Endothelial cell of umbilical vein (primary cell): ENCODE measurements at places on chromosomes 1 and 21. TPM values are rescaled to one million over a fixed set of nuclear protein-coding genes. Genes with fewer than 3 reads are reported as not detected.

Gene ATP1A1
- total RNA-seq: 263 and 325 TPM in 2 replicates

Gene A3GALT2
- not detected in 2 replicates for total RNA-seq

Gene GLMN
- total RNA-seq: 13.2 and 13.7 TPM in 2 replicates

Gene TNFSF18
- total RNA-seq: 39.4 and 39.9 TPM in 2 replicates

Gene OVAAL
- not detected in 2 replicates for total RNA-seq

Gene RGSL1
- not detected in 2 replicates for total RNA-seq

Gene TACSTD2
- 14.1 and 30.7 TPM in 2 replicates for total RNA-seq

Gene OR14I1
- not detected in 2 replicates for total RNA-seq

Gene S100A9
- total RNA-seq: not detected in 2 replicates

Gene SLC45A3
- total RNA-seq: 15.6 and 16.9 TPM in 2 replicates

Gene CD247
- total RNA-seq: not detected in 2 replicates

- no peaks in the 10 kb centered on the region for H3K27me3 ChIP-seq
- no peaks in the 10 kb centered on the region for H3K36me3 ChIP-seq
- peaks cover 4% of the 10 kb centered on the region for H3K4me1 ChIP-seq
These were observed 202.7 kb downstream of the RHOU start for GRCh38 chr1:228937851-228938536.

GRCh38 chr1:58566339-58566738 lies 10.7 kb downstream of the TACSTD2 start:
- no peak for DNase-seq
- no peak overlapping the region for H3K27ac ChIP-seq
- no peaks in the 10 kb centered on the region for H3K4me1 ChIP-seq
- H3K27me3 ChIP-seq: peaks cover 8% of the 10 kb centered on the region
- H3K4me3 ChIP-seq: no peak overlapping the region

GRCh38 chr1:202194328-202194648 lies 689 bp downstream of the LGR6 start:
- H3K27me3 ChIP-seq: peaks cover 35% of the 10 kb centered on the region
- H3K4me1 ChIP-seq: no peaks in the 10 kb centered on the region
- no peaks in the 10 kb centered on the region for H3K36me3 ChIP-seq
- no peak overlapping the region for H3K4me3 ChIP-seq

DNA sequence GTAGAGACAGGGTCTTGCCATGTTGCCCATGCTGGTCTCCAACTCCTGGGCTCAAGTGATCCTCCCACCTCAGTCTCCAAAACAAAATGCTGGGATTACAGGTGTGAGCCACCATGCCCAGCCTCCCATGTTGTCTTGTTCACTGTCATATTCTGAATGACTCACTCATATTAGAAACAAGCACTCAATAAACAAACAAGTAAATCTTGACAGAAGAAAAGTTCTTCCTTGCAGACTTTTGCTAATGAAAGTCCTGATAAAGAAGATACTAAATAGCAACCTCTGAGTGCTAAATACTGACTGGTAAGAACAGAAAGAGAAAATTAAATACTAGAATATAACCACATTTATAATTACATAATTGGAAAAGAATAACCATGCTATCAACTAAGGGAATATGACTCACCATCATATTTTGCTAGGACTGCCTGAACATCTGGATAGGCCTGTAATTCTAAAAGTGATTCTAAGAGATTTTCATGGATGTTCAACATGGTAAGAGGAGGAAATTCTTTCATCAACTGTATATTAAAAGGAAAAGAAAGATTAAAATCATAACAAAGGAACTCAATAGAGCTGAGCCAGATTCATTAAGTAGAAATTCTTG lies 37.3 kb downstream of the ST7L start:
- DNase-seq: peak; percentile 14
- peaks cover 3% of the 10 kb centered on the region for H3K4me1 ChIP-seq
- H3K27me3 ChIP-seq: no peaks in the 10 kb centered on the region
- H3K4me3 ChIP-seq: no peak overlapping the region

GRCh38 chr1:1262758-1263157 lies 10.9 kb downstream of the UBE2J2 start:
- no peaks in the 10 kb centered on the region for H3K27me3 ChIP-seq
- H3K4me1 ChIP-seq: peaks cover 24% of the 10 kb centered on the region
- H3K27ac ChIP-seq: no peak overlapping the region
- H3K4me3 ChIP-seq: no peak overlapping the region
- H3K36me3 ChIP-seq: peaks cover 9% of the 10 kb centered on the region

- peak; percentile 82 for DNase-seq
- no peak overlapping the region for H3K4me3 ChIP-seq
- no peaks in the 10 kb centered on the region for H3K36me3 ChIP-seq
- peaks cover 23% of the 10 kb centered on the region for H3K4me1 ChIP-seq
- no peaks in the 10 kb centered on the region for H3K27me3 ChIP-seq
These were observed 68.9 kb downstream of the CDC7 start for GRCh38 chr1:91569411-91570119.

GRCh38 chr21:40466893-40467483 lies 380.0 kb downstream of the DSCAM start:
- no peaks in the 10 kb centered on the region for H3K4me1 ChIP-seq
- H3K27me3 ChIP-seq: no peaks in the 10 kb centered on the region
- no peak overlapping the region for H3K27ac ChIP-seq
- no peak for DNase-seq
- H3K36me3 ChIP-seq: no peaks in the 10 kb centered on the region

- H3K4me1 ChIP-seq: no peaks in the 10 kb centered on the region
- no peak overlapping the region for H3K4me3 ChIP-seq
- H3K27me3 ChIP-seq: no peaks in the 10 kb centered on the region
- no peak for DNase-seq
- no peak overlapping the region for H3K27ac ChIP-seq
These were observed 37.4 kb upstream of the ACTRT2 start for GRCh38 chr1:2983706-2984398.

DNA sequence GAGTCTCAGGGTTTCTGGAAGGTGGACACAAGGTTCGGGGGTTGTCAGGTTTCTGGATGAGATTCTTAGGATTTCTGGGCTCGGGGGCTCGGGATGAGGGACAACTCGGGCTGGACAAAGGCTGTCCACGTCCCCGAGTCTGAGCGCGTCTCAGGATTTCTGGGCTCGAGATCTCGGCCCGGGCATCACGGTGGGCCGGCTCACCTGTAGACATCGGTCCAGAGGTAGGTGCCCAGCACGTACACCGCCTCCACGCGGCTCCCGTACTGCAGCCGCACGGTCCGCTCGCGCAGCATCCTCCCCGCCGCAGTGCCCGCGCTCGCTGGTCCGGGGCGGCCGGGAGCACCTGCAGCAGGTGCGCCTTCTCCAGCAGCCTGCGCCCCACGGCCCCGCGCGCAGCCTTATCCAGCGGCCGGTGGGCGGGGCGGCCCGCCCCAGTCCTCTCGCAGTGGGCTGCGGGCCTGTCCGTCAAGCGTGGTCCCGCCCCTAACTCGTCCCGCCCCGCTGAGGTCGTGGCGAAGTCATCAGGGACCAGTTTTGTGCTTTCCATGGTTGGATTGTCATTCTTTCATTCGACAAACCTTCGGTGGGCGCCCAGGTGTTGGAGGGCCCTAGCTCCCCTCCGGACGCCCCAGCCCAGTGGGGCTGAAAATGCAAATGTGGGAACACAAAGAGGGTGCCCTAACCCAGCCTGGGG lies at the start of gene PADI2:
Gene PADI2, minus strand, starts transcription at position 376 of the 697 bp plus-strand sequence. Its CDS starts 80 bp downstream, at position 296.
- H3K27me3 ChIP-seq: peaks cover 22% of the 10 kb centered on the region
- peak; percentile 46 for DNase-seq
- H3K27ac ChIP-seq: no peak within 1 kb of the TSS

GRCh38 chr1:166253076-166253779 lies 86.4 kb upstream of the FAM78B start:
- no peak overlapping the region for H3K27ac ChIP-seq
- no peaks in the 10 kb centered on the region for H3K36me3 ChIP-seq
- no peaks in the 10 kb centered on the region for H3K27me3 ChIP-seq
- no peaks in the 10 kb centered on the region for H3K4me1 ChIP-seq
- H3K4me3 ChIP-seq: no peak overlapping the region
- no peak for DNase-seq

DNA sequence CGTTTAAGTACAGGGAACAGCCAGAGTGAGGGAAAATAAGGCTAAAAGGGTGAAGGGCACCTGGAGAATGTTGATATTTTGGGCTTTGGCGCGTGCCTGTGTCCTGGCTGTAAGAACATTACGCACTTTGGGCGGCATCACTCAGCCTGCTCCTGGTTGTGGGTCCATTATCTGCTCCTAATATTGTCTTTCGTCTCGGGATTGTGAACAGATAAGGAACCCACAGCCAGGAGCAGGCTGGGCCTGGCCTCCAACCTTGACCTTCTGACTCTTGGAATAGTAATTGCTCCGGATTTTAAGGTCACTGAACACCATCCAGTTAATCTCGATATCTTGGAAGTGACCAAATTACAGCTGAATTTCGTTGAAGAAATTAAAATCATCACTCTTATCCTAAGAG lies 61.9 kb downstream of the TCP10L start:
- peak overlapping the region; percentile 100 for H3K27ac ChIP-seq
- no peaks in the 10 kb centered on the region for H3K36me3 ChIP-seq
- H3K4me1 ChIP-seq: peaks cover 59% of the 10 kb centered on the region
- DNase-seq: peak; percentile 48
- H3K27me3 ChIP-seq: no peaks in the 10 kb centered on the region

- no peaks in the 10 kb centered on the region for H3K27me3 ChIP-seq
- peaks cover 35% of the 10 kb centered on the region for H3K4me1 ChIP-seq
- H3K27ac ChIP-seq: peak overlapping the region; percentile 89
- peak; percentile 43 for DNase-seq
- H3K36me3 ChIP-seq: peaks cover 3% of the 10 kb centered on the region
These were observed 494 bp downstream of the APH1A start for GRCh38 chr1:150268340-150268704.

GRCh38 chr1:152519851-152520250 lies 5.6 kb downstream of the CRCT1 start:
- peaks cover 4% of the 10 kb centered on the region for H3K4me1 ChIP-seq
- DNase-seq: no peak
- H3K27ac ChIP-seq: no peak overlapping the region
- H3K4me3 ChIP-seq: no peak overlapping the region

GRCh38 chr1:7388141-7388487 lies 383.0 kb upstream of the VAMP3 start:
- no peaks in the 10 kb centered on the region for H3K27me3 ChIP-seq
- no peaks in the 10 kb centered on the region for H3K36me3 ChIP-seq
- H3K4me3 ChIP-seq: no peak overlapping the region
- no peak for DNase-seq
- H3K4me1 ChIP-seq: peaks cover 14% of the 10 kb centered on the region

GRCh38 chr1:1069056-1069710 lies 4.9 kb downstream of the RNF223 start:
- H3K27me3 ChIP-seq: no peaks in the 10 kb centered on the region
- no peaks in the 10 kb centered on the region for H3K4me1 ChIP-seq
- H3K36me3 ChIP-seq: no peaks in the 10 kb centered on the region

DNA sequence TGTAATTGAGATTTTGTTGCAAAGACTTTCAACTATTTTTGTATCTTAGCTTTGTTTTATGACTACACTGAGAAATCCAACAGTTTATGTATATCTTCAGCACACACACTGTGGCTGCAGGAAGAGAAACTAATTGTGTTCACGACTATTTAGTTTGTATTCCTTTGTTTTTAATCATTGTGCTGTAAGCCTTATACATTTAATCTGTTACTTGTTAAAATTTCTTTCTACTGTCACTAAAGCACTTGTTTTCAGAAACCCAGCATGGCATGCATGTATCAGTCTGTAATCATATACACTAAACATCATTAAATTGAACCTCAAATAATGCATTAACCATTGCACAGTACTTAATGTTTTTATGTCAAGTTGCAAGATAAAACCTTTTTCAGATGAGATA lies 656 bp downstream of the ANGPTL1 start:
- H3K4me1 ChIP-seq: peaks cover 37% of the 10 kb centered on the region
- no peaks in the 10 kb centered on the region for H3K36me3 ChIP-seq
- H3K4me3 ChIP-seq: no peak overlapping the region
- no peak overlapping the region for H3K27ac ChIP-seq
- DNase-seq: peak; percentile 9

DNA sequence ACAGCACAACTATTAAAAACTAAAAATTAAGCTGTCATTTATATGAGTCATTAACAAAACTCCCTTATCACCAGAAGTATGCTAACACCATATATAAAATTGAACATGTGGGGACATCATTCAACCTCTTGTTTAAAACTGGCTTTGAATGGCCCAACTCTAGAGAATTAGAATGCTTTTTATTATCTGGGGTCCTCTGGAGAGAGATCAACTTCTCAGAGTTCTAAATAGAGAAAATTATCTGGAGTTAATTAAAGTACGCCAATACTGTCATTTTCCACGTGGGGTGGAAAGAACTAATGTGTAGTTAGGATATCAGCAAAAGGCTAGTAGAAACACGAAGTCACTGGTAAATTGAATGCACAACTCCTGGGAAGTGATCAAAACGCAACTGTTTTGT lies 21.2 kb upstream of the CAPN2 start:
- DNase-seq: no peak
- H3K4me3 ChIP-seq: no peak overlapping the region
- H3K27ac ChIP-seq: no peak overlapping the region
- no peaks in the 10 kb centered on the region for H3K36me3 ChIP-seq

GRCh38 chr1:169681140-169681539 lies 30.3 kb downstream of the SELL start:
- DNase-seq: no peak
- peaks cover 7% of the 10 kb centered on the region for H3K4me1 ChIP-seq
- no peaks in the 10 kb centered on the region for H3K27me3 ChIP-seq
- no peaks in the 10 kb centered on the region for H3K36me3 ChIP-seq

GRCh38 chr21:45615145-45615711 lies 28.3 kb upstream of the PCBP3 start:
- H3K27me3 ChIP-seq: no peaks in the 10 kb centered on the region
- no peaks in the 10 kb centered on the region for H3K4me1 ChIP-seq
- DNase-seq: no peak

GRCh38 chr1:228278432-228278941 lies 70.6 kb downstream of the OBSCN start:
- H3K27me3 ChIP-seq: no peaks in the 10 kb centered on the region
- DNase-seq: no peak
- peaks cover 2% of the 10 kb centered on the region for H3K4me1 ChIP-seq
- H3K36me3 ChIP-seq: peaks cover 2% of the 10 kb centered on the region

DNA sequence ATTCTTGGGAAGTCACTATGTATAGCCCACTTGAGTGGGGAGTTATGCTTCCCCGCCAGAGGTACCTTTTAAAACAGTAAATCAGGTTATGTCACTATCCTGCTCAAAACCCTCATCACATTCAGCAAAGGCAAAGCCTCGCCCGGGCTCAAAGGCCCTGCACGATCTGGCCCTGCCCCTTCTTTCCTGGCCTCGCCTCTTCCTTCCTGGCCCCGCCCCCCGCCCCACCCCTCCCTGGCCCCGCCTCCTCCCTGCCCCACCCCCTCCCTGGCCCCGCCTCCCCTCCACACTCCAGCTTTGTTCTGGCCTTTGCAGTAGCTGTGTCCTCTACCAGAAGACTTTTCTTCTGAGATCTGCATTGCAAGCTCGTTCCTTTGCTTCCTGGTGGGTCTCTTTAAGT lies 6.6 kb downstream of the LDLRAD2 start:
- H3K36me3 ChIP-seq: peaks cover 31% of the 10 kb centered on the region
- H3K27me3 ChIP-seq: no peaks in the 10 kb centered on the region
- H3K27ac ChIP-seq: no peak overlapping the region
- H3K4me1 ChIP-seq: peaks cover 25% of the 10 kb centered on the region
- no peak for DNase-seq

DNA sequence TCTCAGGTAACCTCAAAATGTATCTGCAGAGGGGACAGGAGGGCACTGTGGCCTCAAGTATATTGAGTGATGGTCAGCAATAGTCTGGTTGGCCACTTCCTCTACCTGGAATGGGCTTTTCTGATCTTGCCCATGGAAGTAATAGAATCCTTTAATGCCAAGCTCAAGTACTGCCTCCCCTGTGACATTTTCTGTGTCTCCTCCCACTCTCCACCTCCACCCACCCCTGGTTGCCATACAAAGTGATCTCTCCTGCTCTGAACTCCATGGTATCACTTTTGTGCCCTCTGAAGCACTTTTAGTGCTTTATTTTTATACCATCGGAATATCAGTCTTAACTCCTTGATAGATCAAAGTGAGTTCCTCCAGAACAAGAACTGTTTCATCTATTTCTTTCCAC lies 9.2 kb upstream of the NOS1AP start:
- H3K4me1 ChIP-seq: peaks cover 5% of the 10 kb centered on the region
- no peak overlapping the region for H3K27ac ChIP-seq
- no peak overlapping the region for H3K4me3 ChIP-seq
- H3K27me3 ChIP-seq: no peaks in the 10 kb centered on the region
